T-helper 2 cell treated with Interferon-gamma antibody and Interleukin-4, amounts not matched to agents 5 μg/mL and 100 μg/mL, for 36 hours (primary cell): ENCODE measurements at places on chromosomes 6 and 20.

GRCh38 chr20:36094497-36094896, 60.0 kb upstream of the EPB41L1 start:
- no peak for DNase-seq

- DNase-seq: peak; percentile 77
Measured at GRCh38 chr20:2872459-2873009, 747 bp upstream of the PTPRA start.

DNA sequence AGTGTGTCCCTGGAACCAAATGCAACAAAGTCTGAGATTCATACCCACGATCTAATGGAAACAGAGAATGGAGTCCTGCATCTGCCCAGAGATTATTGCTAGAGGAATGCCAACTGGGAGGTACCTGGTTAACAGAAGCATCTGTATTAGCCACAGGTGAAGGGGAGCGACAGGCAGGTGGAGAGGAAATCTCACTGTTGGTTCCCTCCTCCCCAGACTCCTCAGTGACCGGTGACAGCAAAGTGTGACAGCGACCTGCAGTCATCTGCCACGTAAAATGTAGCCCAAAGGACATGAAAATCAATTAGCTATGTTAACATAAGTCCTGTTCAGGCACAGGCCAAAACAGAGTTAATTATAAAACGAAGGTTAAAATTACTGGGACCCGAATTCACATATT, 336.6 kb downstream of the SYNE1 start:
- DNase-seq: no peak

DNA sequence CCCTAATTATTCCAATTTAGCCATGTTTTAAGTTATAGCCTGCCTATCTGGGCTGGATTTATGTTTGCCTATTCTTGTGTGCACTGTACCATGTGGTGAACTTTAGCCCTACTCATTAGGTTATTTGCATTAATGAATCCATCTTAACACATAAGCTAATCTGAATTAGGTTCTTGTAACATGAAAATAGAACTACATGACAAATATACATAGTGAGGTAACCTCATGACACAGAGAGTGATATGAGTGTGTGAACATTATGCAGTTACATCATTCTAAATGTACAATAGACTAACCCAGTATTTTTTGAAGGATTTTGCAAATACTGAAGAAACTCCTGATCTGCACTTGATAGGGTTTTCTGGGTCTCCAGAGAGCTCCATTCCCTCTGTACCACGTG, 733.7 kb upstream of the CITED2 start:
- no peak for DNase-seq

DNA sequence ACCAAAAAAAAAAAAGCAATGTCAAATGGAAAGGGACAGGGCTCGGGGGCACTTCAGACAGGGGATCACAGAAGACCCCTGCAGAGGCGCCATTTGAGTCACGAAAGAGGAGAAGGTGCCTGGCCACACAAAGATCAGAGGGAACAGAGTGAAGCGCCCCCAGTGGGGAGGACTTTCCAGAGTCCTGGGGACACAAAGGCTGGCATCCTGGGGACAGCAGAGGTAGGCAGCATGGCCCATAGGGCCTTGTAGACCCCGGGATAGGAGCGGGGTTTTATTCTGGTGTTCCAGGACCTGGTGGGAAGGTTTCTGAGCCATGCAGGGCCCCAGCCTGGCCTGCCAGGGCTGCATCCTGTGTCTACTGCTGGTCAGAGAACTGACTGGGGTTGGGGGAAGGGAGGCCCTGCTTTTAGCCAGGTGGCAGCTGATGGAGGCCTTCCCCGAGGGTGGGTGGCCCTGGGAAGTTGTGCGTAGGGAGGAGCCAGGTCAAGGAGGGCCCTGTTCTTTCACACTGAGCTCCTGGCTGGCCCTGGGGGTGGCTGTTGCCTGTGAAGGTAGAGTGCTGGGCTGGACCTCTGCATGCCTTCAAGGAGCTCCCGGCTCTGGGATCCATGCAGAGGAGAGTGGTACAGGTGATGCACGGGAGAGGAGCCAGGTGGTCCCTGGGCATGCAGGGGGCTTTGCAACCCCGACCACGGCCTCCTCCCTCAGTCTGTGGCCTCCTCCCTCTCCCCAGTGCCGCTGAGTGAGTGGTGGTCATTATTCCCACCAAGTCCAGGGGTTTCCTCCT, 117.9 kb downstream of the CDH4 start:
- no peak for DNase-seq

DNA sequence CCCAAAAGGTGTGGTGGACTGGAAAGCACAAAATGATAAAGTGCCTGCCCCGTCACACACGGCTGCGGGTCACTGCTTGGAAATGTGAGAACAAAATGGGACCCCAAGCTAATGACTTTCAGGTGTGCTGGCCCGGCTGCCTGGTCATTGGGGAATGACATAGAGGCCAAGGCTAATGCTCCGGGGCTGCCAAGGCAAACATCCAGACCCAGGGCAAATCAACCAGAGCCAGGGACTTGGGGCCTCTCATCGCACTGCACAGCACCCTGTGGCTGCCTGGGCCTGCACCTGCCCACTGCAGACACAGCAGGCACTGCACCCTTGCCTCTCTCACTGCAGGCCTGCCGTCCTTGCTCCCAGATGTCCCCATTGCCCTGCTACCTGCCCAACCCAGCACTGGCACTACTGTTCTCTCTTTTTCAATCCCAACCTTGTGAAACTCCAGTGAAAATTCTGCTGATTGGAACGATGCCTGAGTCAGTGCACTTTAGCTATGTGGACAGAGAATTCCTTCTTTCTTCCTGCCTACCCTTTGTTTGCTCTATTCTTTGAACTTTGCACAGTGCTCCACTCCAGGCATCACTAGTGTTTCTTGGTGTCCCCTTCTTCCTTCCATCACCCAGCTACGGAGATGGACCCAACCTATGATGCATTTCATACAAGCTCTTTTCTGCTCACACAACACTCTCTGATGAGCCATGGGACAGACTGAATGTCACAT, 849.5 kb downstream of the MAFB start:
- no peak for DNase-seq

GRCh38 chr6:43475516-43475915, 1.9 kb upstream of the TJAP1 start:
- no peak for DNase-seq

DNA sequence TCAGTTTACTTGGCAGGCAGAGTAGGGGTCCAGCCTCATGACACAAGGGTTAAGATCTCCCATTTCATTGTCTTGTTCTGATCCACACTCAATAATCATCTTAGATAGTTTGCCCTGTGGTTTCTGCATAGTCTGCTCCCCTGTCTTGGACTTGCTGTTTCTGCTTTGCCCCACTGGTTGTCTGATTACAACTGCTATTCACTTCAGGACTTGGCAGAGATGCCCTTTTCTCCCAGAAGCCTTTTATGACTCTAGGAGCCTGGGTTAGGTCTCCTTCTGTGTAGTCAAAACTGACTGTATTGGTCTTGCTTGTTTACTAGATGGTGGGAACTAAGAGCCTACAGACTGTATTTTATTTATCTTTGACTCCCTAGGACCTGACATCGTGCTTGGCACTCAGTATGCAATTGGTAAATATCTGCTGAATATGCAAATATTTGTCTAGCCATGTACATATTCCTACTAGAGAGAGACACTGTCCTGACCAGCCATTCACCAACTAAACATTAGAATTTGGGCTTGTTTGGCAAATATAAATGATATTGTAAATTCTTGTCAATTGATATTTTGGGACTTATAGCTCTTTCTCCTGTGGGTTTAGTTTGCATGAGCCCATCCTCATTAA, 165.9 kb upstream of the KCNK16 start:
- no peak for DNase-seq

- no peak for DNase-seq
Measured at GRCh38 chr6:130407032-130407431, 41.2 kb downstream of the TMEM200A start.

DNA sequence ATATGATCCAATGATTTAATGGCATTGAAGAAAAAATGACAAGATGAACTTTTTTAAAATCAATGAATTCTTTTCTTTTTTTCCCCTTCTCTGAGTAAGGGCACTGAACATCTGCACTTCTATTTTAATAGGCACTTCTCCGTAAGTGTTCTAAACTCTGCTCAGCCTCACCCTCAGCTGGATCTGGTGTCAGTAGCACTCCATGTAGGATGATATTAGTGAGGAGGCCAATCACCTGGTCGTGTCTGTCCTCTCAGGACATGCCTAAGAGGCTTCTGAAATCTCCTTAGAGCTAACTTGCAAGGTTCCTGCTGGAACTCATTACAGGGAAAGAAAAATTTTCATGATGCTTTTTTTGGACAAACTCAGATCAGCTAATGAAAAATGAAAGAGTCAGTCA, 148.6 kb upstream of the MLIP start:
- no peak for DNase-seq

- no peak for DNase-seq
Measured at GRCh38 chr6:120378582-120379220, 955.6 kb downstream of the TBC1D32 start.

- DNase-seq: no peak
Measured at GRCh38 chr6:144289006-144289405, 3.9 kb downstream of the UTRN start.

- DNase-seq: no peak
Measured at GRCh38 chr6:70131528-70131927, 171.4 kb downstream of the COL9A1 start.

- no peak for DNase-seq
Measured at GRCh38 chr6:38091613-38092012, 272.1 kb downstream of the ZFAND3 start.

GRCh38 chr6:142913511-142914047, 31.4 kb downstream of the HIVEP2 start:
- DNase-seq: peak; percentile 82
